ENCODE measurements at places on chromosomes 7 and 10.

- no peak for DNase-seq
These were observed 64.1 kb downstream of the XPNPEP1 start for GRCh38 chr10:109859221-109859620.

DNA sequence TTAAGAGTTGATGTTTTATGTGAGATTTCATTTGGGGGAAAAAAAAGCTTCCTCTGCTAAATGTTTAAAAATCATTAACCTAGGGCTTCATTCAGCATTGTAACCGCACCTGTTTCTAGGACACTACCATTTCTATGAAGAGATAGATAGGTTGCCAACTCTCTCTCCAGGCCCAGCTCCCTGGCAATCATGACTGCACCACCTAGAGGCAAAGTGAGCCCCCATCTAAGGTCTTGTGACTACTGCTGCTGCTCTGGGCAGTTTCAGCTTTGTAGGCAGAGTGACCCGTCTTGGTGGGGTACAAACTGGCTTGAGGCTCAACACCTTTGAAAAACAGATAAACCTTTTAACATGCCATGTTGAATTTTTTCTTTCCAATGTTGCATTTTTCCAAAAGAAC lies 27.3 kb upstream of the MRC1 start:
- DNase-seq, result no peak

DNA sequence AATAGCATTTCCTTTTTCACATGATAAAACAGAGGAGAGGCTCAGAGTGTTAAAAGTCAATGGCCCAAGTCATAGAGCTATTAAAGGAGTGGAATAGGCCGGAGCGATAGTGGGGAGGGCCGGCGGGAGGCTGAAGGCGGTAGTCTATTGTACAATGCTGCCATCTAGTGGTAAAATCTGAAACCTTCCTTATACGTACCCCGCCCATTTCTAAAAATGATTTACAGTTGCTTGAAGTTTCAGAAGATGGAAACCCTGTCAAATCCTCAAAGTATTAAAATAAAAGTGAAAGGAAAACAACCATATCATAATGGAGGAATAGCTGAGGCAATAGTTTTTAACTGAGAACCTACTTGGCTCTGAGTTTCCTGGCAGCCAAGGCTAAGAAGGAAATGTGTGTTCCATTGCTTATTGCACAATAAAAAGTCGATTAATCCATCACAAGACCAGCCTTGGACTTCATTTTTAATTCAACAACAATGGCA lies 209.1 kb downstream of the CCSER2 start:
- peak; percentile 69 for DNase-seq

GRCh38 chr10:62017491-62017870 lies 116.0 kb downstream of the ARID5B start:
- no peak for DNase-seq

- no peak for DNase-seq
These were observed 113.2 kb upstream of the GPR26 start for GRCh38 chr10:123552760-123553554.

GRCh38 chr7:135792363-135792668 lies 43.7 kb upstream of the FAM180A start:
- no peak for DNase-seq

DNA sequence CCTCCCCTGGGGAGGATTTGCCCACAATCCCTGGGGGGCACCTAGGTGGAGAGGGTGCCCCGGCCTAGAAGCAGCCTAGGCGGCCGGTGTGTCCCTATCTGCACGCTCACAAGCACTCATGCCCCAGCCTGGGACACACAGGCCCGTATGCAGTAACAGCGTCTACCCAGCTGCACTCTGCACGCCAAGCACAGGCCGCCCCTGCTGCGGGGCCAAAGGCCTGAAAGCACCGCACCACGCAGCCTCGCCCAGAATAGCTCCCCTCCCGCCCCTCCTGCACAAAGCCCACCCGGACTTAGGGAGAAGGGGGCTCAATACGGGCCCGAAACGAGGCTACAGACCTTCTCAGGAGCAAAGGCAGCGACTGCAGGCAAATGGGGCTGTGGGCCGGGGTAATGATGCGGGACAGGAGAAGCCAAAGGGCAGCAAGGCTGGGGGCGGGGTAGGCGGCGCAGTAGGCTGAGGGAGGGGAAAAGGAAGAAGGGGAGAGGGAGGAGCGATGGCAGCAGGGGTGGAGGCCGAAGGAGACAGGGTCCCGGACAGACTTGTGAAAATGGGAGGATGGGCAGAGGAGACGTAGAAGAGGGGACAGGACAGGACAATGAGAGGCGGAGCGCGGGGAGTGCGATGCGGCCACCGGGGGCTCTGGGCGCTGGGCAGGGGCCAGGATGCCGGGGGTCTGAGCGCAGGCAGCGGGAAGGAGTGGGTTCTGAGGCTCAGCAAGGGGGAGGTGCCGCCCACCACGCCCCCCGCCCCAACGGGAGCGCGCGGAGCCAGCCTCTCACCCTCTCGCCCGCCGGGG lies 544 bp downstream of the GPRIN2 start:
- DNase-seq, result no peak

DNA sequence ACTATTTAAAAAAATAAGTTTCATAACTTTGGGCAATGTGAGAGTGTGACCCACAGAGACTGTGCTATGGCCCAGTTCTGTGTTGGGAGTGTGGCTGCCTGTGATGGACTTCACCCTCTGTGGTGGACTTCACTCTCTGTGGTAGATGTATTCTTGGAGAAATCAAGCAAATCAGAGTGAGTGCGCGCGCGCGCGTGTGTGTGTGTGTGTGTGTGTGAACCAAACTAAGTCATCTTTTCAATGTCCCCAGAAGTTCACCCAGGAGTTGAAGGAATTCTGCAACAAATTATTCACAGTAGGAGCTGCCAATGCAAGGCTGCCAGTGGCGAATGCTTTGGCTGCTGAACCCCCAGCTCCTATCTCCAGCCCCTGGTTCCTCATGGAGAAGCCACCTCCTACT lies 184.5 kb downstream of the ADAM12 start:
- DNase-seq, result no peak

GRCh38 chr10:14240253-14241189 lies 90.2 kb downstream of the FRMD4A start:
- DNase-seq, result no peak

DNA sequence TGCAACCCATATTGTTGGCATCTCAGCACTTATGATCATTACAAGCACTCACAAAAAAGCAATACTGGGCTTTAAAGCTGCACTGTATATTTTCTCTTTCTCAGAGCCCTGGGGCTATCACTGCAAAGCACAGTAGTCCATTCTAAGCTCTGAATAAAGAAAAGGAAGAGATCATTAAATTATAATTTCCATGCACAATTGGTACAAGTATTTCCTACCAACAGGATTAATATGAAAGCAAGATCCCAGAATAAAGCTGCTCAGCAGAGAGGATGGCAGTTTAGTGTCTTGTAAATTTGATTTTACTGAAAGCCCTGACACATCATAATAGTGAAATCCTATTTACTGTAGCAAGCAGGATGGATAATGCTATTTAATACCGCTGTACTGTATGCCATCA lies 205.3 kb downstream of the CHCHD3 start:
- DNase-seq, result no peak

DNA sequence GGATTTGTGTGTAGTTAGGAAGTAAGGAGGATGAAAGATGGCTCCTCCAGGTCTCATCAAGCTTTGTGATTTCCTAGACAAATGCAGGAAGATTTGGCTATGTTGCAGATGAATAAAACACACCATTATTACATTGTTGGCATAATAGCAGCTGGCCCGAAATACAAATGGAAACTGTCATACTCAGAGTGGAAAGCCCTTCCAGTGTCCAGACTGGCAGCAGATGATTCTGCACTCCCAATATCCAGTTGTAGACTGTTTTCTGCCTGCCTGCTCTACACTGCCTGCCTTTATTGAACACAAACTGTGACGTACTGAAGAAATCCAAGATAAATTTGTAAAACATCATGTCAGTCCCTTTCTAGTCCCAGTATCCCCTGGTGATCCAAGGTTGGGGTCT lies 99.7 kb upstream of the FZD1 start:
- no peak for DNase-seq

GRCh38 chr10:21170216-21170615 lies 273.1 kb upstream of the NEBL start:
- DNase-seq, result no peak

GRCh38 chr10:5046410-5046809 lies 42.8 kb upstream of the AKR1C2 start:
- no peak for DNase-seq

DNA sequence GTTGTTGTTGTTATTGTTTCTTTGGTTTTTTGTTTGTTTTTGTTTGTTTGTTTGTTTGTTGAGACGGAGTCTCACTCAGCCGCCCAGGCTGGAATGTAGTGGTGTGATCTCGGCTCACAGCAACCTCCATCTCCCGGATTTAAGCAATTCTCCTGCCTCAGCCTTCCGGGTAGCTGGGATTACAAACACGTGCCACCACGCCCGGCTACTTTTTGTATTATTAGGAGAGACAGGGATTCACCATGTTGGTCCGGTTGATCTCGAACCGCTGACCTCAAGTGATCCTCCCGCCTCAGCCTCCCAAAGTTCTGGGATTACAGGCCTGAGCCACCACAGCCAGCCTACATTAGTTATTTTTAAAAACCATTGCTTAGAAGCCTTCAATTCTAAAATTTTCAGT lies 45.0 kb downstream of the FOXP2 start:
- DNase-seq, result no peak

DNA sequence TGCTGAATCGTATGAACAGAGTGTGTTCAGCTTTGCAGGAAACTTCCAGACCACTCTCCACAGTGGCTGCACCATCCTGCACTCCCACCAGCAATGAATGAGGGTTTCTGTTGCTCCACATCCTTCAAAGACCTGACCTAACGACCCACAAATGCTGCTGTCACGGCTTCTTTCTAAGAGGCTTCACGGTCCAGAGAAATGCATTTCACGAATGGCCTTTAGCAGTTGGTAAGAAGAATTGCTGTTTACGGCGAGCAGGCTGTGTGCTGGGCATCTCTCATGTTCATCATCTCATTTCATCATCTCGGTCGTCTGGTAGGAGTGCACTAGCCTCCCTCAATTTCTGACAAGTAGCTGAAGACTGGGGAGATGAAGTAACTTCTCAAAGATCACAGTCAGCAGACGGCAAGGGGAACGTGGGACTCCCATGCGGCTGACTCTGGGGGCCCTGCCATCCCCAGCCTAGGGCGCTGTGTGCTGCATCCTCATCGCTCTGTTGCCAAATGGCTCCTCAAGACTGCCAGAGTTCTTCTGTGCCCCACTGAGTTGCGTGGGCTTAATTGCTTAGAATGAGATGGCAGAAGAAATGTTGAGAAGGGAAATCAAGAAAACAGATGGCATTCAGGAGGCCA lies 72.9 kb downstream of the ADARB2 start:
- DNase-seq, result no peak

GRCh38 chr7:139758388-139758787 lies 19.4 kb downstream of the HIPK2 start:
- DNase-seq, result no peak

DNA sequence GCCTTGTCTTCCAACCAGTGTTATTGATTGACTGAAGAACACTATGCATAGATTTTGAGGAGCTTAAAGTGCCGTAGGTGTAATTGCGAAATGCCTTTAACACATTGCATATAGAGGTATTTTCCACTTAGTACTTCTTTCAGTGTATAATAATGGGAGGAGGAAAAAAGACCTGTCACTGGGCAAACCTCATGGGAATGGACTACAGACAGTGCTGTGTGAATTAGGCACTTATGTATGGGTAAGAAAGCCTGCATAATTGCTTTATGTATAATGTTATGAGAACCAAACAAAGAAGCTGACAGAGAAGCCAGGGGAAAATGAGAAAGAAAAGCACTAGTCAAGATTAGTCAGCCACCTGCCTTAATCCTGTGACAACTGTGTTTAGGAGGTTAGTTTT lies 12.4 kb upstream of the SCRN1 start:
- no peak for DNase-seq

Measured in NAMALWA (cell line).